ENCODE measurements at places on chromosomes 4 and X.

GRCh38 chrX:30948626-30949025 lies 59.6 kb upstream of the TAB3 start:
- DNase-seq: no peak

DNA sequence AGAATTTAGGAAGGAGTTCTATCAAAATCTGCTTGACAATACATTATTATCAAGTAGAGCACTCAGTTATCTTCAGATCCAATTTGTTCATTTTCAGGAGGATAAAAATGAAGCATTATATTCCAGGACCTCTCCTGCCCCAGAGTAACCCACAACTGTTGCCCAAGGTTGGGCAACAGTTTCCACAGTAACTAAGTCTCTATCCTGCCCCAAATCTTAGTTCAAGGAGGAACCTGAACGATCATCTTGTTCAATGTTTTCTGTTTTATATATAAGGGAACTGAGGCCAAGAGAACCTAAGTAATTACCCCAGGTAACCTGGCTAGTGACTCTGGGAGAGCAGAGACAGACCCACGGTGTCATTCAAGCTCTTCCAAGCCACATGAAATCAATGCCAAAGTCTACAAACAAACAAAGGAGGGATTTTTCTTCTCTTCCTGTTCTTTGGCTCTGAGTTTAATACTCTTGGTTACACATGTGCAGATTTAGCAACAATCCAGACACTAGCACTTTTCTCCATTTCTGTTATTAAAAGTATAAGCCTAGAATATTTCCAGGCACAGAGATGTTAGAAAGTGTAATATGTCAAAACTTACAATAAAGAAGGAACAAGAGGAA lies 105.6 kb downstream of the C4orf51 start:
- DNase-seq: peak; percentile 36

DNA sequence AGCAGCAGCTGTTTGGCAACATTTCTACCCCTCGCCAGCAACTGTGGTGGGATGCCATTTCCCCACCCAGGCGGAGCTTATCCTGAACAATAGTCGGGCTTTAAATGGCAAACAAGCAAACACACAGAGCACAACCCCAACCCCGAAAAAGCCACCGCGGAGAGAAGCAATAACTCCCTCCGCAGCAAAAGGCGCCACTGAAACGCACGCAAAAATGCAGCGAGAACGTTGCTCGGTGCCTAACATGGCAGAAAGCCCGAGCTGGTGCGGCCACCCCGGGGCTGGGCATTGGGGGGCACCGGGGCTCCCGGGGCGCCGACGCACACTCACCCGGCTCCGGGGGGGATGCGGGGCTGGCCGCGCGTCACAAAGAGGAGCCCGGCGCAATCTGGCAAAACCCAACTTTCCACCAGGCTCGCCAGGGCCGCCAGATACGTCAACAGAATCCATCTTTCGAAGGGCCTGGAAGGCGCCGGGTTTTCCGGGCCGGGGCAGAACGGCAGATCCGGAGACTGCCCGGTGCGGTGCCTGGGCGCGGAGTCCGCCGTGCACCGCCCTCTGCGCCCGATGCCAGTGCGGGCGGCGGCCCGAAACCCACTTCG lies 818 bp downstream of the RAI2 start:
- no peak for DNase-seq

GRCh38 chrX:1598876-1599790 lies 7.7 kb downstream of the AKAP17A start:
- DNase-seq: no peak

DNA sequence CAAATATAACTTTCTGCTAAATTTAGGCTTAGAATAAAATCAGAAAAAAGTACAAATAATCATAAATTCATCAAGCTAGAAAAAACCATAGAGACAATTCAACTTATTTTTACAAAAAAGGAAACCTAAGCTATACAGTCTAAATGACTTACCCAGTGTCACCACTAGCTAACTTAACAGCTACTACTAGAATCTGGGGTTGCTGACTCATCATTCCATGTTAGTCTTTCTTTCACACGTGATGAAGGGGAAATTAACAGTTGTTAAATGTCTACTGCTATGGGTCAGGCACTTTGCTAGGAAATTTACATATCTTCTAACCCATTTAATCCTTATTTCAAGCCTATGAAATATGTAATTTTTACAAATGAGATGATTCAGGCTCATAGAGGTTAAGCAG lies 349.3 kb upstream of the GALNT7 start:
- peak; percentile 11 for DNase-seq

DNA sequence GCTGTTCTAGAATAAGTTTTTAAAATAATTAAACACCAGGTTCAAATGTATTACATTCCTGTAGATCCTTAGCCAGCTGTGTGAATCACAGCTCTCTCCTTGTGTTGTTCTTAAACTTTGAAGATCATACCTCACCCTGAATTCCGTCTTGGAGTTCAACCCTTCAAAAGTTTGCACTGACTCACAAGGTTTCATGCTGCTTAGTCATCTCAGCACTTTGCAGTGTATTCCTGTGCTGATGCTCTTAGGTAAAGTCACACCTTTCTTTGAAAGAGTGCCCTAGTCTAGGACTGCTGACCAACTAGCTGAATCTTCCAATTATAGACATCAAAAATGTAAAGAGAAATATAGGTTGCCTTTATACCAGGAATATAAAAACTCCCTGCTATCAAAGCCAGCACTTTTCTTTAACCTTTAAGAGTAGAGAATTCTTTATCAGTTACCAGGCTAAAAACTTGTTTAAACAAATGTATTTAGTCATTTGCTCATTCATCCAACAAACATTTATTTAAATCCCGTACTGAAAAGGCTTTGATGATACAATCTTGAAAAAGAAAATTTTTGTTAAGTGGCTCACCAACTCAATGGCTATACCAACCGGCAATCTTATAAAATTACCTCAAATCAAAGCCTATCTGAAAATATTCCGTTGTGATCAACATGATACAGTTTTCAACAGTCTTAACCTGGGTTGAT lies 169.7 kb downstream of the RAP1GDS1 start:
- DNase-seq: no peak

GRCh38 chrX:39855748-39856129 lies 242.0 kb downstream of the BCOR start:
- DNase-seq: peak; percentile 63

DNA sequence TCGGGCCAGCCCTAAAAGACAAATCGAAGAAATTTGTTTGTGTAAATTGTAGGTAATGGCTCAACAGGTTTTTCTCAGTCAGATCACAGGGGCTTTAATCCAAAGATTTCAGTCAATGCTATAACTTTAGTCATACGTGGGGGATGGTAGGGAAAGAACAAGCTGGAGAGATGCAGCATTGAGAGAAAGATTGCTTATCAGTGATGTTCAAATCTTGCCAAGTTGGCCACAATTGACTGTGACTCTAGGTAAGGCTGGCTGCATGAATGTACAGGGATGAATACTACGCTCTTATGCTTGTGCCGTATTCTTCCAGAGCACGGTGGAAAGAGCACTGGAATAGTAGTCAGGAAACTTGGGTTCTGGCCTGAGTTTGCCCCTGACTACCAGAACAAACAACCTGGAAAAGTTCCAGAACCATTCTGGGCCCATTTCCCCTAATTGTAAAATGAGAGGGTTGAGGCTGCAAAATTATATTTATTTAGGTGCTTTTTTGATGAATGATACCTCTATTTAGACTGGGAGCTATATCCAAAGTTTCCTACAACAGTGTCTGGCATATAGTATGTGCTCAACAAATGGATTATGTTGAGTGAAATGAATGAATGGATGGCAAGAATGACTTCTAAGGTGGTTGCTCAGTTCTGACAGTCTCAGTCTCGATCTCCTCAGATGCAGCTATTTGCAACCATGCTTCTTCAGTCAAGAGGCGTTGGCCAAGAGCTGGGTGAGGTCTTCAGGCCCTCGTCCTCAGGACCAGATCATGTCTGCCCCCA lies 44.4 kb downstream of the TSC22D3 start:
- DNase-seq: no peak

GRCh38 chr4:161554372-161554990 lies 609.3 kb downstream of the FSTL5 start:
- DNase-seq: no peak

- DNase-seq: peak; percentile 67
Observed at GRCh38 chrX:78327370-78328086, at the start of gene CYSLTR1. Gene CYSLTR1 (minus strand): TSS chrX:78327611. CDS start chrX:78273746, 53,865 bp downstream.

DNA sequence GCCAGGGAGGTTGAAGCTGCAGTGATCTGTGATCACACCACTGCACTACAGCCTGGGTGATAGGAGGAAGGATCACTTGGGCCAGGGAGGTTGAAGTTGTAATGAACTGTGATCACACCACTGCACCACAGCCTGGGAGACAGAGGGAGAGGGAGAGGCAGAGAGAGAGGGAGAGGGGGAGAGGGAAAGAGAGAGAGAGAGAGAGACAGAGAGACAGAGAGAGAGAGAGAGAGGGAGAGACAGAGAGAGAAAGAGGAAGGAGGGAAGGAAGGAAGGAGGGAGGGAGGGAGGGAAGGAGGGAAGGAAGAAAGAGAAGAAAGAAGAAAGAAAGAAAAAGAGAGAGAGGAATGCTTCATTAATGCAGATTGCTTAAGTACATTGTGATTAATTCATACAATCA lies 15.2 kb upstream of the MAP9 start:
- DNase-seq: no peak

DNA sequence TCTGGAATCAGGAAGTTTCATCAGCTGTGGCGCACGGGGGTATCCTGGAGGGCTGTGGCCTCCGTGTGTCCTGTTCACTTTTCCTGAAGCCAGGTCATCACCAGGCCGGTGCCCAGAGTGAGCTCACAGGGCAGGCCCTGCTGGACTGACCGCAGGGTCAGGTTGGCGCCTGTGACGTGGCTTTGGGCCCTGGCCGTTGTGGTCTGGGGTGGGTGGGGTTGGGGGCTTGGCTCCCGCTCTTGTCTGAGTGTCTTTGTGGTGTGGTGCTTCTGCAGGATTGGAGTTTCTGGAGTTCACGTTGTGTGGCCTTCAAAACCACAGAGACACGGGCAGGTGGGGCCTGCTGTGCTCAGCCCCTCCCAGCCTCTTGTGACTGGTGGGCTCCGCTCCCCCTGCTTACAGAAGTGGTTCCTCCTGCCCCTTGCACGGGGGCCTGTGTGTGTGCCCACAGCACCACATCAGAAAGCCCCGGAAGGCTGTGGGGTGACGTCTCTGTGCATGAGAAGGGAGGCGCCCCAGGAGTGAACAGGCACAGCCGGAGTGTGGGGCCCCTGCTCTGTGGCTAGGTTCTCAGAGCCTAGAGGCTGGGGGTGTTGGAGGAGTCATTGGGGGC lies 9.5 kb downstream of the RGS12 start:
- peak; percentile 23 for DNase-seq

GRCh38 chr4:17427991-17428390 lies 83.9 kb downstream of the QDPR start:
- no peak for DNase-seq

DNA sequence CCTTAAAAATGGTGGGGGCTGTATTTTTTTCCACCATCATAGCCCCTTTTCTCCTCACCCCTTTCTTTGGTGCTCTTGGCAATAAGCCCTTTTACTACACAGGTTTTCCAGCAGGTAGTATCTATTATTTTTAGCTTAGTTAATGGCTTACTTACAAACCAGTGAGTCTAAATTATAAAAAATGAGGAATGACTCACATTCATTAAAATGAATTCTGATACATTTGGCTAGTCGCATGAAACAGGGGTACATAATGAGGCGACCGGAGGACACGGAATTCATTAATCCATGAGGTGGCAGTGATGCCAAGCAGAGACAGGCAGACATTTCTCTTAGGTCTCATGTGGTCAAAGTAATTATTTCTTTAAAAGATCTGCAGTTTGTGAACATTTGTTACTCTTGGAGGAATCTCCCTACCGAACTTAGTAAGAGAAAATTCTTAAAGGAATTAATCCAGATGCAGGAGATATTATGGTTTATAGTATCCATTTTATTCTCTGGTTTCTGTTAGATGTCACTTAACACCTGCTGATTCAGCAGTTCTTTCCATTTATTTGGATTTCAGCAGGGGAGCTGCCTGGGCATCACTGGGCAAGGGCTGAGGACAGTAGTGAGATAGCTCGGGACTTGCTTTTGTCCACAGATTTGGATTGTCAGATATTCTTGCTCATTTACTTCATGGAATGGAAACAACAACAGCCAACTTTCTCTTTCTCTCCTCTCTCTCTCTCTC lies 575.0 kb upstream of the NR3C2 start:
- DNase-seq: no peak

DNA sequence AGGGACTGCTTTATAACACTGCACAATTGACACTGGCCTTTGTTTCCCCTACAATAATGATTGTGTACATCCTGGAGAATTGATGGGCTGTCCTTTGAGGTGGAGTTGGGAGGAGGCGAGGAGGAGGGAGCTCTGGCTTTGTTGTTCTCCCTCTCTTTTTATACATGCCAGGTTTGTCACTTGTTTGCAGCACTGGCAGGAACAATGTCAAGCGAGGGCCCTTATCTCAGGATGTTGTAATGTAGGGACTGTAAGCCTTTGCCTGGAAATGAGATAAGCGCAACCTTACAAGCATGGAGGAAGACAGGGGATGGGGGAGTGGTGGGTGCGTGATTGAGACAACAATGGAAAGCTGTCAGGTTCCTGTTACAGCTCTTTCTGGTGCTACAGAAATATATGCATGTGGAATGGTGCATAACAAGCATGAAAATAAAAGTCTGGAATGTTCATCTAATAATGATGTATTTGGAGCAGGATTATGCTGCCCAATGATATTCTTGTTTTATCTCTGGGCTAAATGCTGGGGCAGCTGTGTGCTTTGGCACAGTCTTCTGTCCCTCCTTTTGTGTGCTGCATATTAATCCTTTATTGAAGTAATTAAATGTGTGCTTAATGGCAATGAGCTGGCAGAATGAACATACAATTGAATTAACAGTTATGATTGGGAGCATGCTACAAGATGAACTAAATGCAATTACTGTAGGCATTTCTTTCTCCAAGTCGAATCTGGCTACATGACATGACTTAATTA lies 294.4 kb downstream of the GPAT3 start:
- DNase-seq: no peak

- DNase-seq: no peak
Observed at GRCh38 chr4:44320833-44321232, 127.8 kb downstream of the KCTD8 start.

GRCh38 chrX:41666251-41666650 lies 22.5 kb upstream of the GPR34 start:
- peak; percentile 19 for DNase-seq

- no peak for DNase-seq
Observed at GRCh38 chr4:11097725-11098124, 331.0 kb downstream of the HS3ST1 start.

GRCh38 chr4:153383131-153383530 lies 38.6 kb downstream of the MND1 start:
- DNase-seq: no peak

GRCh38 chr4:33171873-33172525 lies 2451.8 kb downstream of the PCDH7 start:
- DNase-seq: no peak

- peak; percentile 95 for DNase-seq
Observed at GRCh38 chr4:9894644-9895332, 113.4 kb downstream of the DRD5 start.

- DNase-seq: no peak
Observed at GRCh38 chrX:100208076-100208475, 202.0 kb downstream of the PCDH19 start.

- DNase-seq: no peak
Observed at GRCh38 chrX:110216027-110216426, 101.9 kb downstream of the AMMECR1 start.

GRCh38 chr4:52989865-52990264 lies 127.7 kb downstream of the RASL11B start:
- DNase-seq: no peak
